Spinal cord (tissue), 10 donors: ENCODE measurements at places on chromosomes 2 and 18.

- no peak for DNase-seq
Observed at GRCh38 chr18:50751947-50752346, 67.9 kb downstream of the MRO start.

DNA sequence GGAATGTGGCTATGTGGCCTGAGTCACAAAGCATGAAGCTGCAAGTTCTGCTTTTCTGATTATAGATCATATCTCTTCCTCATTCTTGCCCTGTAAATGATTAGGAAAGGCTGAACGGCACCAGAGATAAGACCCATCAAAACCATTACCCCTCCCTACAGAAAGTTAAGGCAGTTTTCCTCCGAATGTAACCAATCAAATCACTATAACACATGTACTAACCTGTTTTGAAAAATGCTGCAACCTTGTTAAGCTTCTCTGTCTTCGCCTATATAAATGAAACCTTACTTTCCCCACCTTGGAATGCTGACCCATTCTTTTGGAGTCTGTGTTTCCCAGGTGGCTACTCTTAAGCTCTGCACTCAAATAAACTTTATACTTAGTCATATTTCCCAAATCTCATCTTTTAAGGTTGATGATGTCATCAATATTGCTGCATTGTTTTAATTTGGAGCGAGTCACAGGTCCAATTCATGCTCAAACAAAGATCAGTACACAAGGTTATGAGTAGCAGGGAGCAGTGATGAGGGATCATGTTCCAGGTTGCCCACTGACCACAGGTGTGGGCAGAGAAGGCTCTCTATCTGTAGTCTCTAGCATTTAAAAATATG lies 662.3 kb downstream of the IRS1 start:
- DNase-seq = no peak

GRCh38 chr18:70598406-70598805 lies 309.6 kb downstream of the SOCS6 start:
- no peak for DNase-seq

DNA sequence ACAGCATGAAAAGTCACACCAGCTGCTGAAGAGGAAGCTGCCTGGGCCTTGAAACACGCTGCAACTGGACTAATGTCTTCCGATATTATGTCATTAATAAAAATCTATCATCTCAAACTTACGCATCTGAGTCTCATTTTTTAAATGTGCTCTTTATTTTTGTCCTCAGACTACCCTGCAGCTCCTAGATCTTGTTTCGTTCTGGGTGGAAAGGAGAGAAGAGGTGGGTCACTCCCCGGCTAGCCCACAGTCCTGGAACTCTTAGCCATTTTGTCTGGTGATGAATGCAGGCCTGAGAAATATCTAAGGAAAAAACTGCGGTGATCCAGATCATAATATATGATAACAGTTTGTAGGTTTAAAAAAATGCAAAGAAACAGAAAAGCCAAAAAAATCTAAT lies 73.3 kb downstream of the TXNL1 start:
- DNase-seq = no peak

- no peak for DNase-seq
Observed at GRCh38 chr2:189830510-189830909, 46.3 kb downstream of the PMS1 start.

- no peak for DNase-seq
Observed at GRCh38 chr2:235839226-235839625, 329.0 kb downstream of the GBX2 start.

- no peak for DNase-seq
Observed at GRCh38 chr18:48877941-48878340, 72.8 kb downstream of the SMAD7 start.

DNA sequence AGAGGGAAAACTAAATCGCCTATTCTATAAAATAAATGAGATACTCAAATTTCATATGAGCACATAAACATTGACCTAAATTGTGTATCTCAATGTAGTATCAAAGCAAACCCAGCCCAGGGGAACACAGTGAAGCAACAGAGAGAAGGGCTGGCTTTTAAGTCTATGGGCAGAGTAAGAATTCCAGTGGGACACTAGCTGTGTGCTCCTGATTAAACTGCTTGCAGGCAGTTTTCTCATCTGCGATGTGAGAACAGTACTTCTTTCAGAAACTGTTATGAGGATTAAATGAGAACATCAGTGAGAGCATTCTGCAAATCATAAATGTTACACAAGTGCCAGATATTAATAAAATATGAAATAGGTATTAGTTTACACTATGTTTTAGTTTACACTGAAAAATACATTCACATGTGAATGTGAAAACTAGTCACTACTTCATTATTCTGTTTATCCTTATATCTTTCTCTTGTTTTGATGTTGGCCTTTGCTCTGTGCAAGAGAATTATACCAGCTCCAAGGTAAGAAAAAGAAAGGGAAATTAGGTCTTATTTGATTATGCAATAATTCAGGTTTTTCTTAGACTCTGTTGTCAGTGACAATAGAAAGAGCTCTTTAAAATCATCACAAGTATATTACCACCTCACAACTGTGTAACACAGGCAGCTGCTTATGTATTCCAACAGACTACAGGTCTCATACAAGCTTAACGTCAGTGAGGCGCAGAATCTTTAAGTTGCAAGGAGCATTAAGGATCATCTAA lies 47.5 kb downstream of the GAREM1 start:
- DNase-seq = no peak

DNA sequence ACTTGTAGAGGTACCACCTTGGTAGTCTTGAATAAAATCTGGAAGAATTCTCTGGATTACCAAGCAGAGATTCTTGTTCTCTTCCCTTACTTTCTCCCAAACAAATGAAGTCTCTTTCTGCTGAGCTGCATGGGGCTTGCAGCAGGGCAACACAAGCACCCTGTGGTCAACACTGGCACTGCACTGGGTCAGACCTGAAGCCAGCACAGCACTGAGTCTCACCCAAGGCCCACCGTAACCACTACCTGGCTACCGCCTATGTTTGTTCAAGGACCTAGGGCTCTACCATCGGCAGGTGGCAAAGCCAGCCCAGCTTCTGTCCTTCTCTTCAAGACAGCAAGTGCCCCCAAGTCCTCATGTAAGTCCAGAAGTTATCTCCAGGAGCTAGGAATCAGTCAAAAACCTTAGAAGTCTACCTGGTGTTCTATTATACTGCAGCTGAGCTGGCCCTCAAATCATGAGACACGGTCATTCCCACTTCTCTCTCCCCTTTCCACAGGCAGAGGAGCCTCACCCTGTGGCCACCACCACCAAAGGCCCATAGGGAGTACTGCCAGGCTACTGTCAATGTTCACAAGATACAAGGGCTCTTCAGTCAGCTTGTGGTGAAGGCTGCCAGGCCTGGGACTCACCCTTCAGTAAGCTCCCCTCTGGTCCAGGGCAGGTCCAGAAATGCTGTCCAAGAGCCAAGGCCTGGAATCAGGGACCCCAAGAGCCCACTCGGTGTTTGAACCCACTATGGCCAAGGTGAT lies 18.4 kb downstream of the VPS54 start:
- DNase-seq = no peak

- DNase-seq = no peak
Observed at GRCh38 chr2:37366773-37367172, 22.3 kb downstream of the QPCT start.

- no peak for DNase-seq
Observed at GRCh38 chr18:22817844-22818243, 115.3 kb upstream of the RBBP8 start.

- no peak for DNase-seq
Observed at GRCh38 chr2:166167449-166167848, 39.6 kb upstream of the SCN1A start.

GRCh38 chr2:37324786-37325624 lies at the start of gene PRKD3:
Gene PRKD3 (minus strand): TSS chr2:37324833. CDS start chr2:37316524, 8,309 bp downstream.
- peak; percentile 62 for DNase-seq

DNA sequence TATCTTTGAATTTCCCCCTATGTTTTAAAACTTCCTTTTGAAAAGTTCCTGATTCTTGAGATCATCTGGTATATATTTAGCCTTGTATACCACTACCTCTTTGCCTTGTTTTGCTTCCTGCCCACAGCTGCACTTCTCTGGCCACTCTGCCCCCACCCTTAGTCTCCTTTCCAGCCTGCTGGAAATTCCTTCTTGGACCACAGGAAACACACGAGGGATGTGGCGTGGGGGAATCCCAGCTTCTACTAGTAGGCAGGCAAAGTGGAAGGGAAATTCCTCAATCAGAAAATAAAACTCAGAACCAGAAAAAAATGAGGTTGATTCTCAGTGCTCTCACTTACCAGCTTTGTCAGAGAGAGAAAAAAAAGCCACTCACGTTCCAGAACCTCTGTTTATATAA lies 13.4 kb downstream of the IL18RAP start:
- no peak for DNase-seq

DNA sequence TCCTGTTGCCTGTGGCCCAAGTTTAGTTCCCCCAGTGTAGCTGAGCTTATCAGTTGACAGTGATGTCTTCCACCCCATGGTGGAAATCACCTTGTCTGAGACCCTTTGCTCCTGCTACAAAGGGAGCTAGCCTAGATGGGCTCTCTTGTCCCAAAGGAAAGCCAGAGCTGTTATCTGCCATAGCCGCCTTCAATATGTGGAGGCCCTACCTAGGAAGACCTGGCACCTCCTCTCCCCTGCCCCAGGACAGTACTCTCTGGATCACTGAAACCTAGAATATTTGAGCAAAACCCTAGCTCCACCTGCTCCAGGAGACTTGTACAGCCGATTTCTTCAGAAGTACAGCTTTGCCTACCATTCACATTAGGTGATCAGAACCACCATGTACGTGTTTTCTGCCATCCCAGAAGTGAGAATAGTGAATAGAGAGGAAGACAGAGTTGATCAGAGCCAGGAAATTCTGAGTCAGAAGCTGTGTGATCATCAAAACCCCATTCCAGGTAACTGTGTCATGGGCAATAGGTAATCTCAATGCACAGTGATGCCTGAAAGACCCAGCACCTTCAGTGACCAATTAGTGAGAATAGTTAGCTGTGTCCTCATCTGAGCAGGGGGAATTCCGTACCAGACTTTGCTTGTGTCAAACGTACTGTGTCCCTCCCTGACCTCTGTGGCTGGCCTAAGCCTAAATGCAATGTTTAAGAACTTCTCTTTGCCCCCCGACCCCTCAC lies 138.4 kb upstream of the ALPP start:
- no peak for DNase-seq
